ENCODE measurements at places on chromosomes 3 and 15.

DNA sequence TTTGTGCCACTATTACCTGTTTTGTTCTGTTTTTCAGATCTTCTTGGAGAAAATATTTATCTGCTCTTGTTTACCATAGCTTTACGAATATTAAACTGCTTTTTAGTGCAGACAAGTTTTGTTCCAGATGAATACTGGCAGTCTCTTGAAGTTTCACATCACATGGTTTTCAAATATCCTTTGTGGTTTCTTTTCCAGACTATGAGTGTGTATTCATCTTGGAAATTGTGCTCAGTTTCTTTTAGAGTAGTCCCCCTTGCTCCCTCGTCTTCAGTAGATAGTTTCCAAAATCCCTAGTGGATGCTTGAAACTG, 1.2 kb downstream of the PIGB start:
- no peak for DNase-seq

DNA sequence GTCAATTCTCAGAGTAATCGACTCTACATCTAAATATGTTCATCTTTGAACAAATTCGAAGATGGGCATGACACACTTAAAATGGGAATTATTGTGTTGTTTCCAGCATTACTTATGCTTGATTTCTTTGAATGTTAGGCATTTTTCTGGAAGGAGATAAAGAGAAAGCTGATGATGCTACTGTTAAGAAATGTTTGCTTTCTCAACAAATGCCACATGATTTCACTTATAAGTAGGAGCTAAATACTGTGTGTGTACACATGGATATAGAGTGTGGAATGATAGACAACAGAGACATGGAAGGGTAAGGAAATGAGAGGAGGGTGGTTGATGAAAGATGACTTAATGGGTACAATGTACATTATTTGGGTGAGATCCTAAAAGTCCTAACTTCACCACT, 400.9 kb downstream of the TBL1XR1 start:
- no peak for DNase-seq

- DNase-seq = no peak
These were observed 165.6 kb downstream of the ATP8B4 start for GRCh38 chr15:49953421-49953820.

DNA sequence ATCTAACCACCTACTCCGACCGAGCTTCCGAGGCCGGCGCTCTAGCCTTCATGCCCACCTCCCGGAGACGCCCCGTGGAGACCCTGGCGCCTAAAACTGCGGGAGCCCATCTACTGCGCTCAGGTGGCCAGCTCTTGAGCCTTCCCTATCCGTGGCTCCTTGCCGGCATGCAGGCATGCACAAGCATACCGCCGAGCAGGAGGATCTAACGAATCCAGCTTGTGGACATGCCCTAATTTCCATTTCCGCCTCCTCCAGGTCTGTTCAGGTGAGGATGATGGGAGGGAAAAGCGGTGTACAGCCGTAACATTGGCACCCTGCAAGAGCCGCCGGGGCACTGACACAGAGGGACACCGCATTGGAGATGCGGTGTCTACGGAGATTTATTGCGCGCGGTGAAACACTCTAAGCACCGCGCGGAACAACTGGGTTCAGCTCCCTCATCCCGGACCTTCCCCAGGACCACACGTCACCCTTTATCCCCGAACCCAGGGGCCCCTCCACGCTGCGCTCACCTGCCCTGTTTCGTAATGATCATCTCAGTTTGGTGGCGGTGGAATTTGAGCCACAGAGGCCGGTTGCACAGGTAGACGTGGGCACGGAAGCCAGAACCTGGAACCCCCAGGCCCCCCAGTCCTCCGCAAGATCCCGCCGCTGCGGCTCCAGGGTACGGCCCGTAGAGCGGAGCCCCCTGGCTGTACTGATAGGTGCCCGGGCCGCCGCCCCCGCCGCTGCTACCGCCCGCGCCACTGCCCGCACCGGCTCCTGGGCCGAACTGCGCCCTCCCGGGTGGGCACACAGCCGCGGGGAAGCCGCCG, 1.0 kb downstream of the EOMES start:
- peak; percentile 8 for DNase-seq

DNA sequence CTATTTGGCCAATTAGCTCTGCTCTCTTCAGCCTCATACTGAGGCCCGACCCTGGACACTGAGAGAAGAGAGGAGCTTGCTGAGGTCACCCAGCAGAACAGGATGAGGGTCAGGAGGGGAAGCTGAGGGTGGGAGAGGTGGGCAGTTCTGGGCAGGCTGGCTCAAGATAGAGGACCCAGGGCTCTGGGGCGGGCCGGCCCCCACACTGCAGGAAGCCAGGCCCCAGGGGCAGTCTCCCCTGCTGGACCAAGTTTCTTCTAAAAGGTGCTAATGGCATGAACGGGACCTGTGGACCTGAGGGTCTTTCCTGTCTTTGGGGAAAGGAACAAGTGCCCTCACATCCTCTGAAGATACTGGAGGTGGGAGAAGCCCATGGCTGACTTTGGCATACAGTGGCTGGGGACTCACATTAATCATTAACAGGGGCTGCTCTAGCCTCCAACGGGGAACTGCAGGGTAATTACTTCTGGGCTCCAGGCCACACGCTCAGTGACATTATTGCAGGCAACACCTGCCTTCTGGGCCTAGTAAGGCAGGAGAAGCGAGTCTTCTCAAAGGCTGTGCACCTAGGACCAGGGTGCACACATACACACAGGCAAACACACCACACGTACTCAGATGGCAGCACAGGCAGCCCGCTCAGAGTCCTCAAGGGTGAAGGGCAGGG, 10.6 kb downstream of the HCN4 start:
- no peak for DNase-seq

- no peak for DNase-seq
These were observed 79.8 kb upstream of the IGF1R start for GRCh38 chr15:98568382-98569017.

DNA sequence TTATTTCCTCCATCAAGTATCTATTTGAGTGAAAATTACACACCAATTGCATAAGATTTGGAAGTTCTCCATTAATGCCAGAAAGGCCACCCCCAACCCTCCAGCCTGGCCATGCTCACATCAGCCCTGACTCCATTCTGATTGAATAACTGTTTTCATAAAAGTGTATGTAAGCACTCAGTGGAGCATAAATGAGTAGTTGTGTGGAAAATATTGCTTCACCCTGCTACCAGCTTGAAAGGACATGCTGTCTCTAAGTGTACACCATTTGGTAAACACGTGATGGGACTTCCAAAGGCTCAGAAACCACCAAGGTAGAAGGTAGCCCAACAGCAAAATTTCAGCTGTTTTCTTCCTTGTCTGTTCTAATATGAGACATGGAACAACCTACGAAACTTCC, 393.8 kb downstream of the ZNF385D start:
- DNase-seq = no peak

DNA sequence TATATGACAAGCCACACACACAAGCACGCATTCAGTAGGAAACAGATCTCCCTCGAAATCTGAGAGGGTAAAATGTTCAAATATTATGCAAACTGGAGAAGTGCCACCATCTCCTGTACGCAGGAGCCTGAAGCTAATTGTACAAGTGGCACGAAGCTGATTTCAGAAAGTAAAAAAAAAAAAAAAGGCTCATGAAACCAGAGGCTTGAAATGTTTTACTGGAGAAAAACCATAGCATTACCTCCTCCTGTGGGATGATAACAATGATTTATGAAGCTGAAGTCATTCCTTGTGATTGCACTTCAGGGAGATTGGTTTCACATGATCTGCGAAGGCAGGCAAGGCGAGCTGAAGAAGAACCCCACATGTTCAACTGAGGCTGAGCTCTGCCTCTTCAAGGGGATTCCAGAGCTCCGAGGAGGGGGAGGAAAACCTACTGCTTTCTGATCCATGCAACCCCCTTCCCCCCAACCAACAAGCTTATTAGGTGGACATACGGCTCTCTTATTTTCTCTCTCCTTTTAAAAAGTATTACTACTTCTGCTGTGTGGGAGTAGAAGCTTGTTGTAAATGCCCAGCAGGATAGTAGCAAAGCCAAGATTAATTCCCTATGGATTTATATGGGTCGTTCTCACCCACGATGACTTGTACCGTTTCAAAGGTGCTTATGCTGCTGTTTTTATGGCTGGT, 101.1 kb downstream of the GREM1 start:
- no peak for DNase-seq

- no peak for DNase-seq
These were observed 415.5 kb upstream of the TPRG1 start for GRCh38 chr3:188756241-188756640.

DNA sequence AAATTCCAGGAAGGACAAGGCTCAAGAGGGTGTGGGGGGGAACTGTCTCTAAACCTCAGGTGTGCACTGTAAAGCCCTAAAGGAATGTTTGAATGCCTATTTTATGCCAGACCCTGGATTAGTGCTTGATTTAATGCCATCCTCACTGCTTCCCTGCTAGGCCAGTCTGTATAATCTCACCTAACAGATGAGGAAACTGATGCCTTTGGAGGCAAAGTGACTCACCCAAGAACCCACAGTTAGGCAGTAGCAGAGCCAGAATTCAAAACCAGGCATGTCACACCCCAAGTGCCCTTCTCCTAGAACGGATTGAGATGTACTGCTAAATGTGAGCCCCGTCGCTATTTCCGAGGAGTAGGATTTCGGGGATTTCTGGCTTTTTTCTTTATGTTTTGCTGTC, 7.8 kb downstream of the CAMK1 start:
- no peak for DNase-seq

- DNase-seq = no peak
These were observed 30.1 kb upstream of the TIMP4 start for GRCh38 chr3:12188681-12189287.

DNA sequence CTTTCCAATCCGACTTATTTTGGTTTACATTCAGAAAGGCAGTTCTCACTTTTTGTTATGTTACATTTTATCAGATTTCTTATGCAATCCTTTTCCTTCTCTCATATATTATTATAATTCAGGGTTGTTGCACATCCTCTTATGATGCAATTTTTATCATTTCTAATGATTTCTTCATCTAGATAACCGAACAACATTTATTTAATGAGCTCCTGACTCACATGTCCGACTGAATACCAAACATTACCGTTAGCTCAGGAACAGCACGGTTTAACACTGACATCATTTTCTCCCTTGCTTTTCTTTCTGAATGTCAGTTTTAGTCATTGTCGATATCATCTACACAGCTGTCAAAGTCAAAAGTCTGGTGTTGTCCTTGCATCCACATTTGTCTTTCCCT, 199.2 kb downstream of the BCHE start:
- no peak for DNase-seq

- no peak for DNase-seq
These were observed 70.9 kb downstream of the ANP32A start for GRCh38 chr15:68749793-68750192.

GRCh38 chr15:44145495-44145894, 49.6 kb downstream of the FRMD5 start:
- DNase-seq = no peak

GRCh38 chr3:59908701-59909100, 858.9 kb upstream of the CFAP20DC start:
- no peak for DNase-seq

- DNase-seq = no peak
These were observed 104.2 kb downstream of the CBLB start for GRCh38 chr3:105764378-105765307.

DNA sequence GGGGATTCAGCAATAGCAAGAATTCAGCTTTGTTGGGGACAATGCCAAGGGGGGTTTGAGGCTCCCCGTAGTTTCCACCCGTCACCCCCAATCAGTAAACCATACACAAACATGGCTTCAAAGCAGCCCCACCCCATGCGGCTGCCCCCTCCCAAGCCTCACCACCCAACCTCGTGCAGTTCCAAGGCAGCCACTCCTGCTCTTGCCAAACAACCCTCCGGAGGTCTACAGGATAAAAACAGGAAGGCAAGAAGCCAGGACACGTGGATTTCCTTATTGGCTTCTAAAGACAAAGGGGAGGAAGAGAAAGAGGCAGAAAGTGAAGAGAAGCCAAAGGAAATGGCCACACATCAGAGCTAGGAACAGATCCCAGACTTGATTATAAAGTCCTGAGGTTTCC, 121.1 kb downstream of the SHQ1 start:
- no peak for DNase-seq

GRCh38 chr3:114361391-114361790, 67.6 kb downstream of the TIGIT start:
- DNase-seq = no peak

DNA sequence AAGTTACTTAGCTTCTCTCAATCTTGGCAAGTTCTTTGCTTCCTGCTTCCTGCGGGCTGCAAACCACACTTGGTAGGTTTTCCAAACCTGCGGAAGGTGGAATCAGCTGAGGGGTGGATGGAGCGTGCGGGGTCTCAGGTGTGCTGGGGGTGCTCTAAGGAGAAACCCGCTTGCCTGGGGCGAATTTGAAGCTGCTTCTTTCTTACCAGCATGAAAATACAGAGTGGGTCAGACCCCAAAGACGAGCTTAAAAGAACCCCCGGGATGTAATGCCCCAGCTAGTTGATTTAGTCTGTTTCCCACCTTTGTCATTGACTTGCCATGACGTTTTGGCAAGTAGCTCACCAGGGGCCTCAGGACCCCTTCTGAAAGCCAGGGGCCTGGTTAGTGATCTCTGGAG, 28.8 kb upstream of the CORO2B start:
- DNase-seq = no peak

- no peak for DNase-seq
These were observed 7.7 kb downstream of the BCL6 start for GRCh38 chr3:187737368-187738070.

- DNase-seq = no peak
These were observed 34.4 kb downstream of the SUCLG2 start for GRCh38 chr3:67619991-67620390.

DNA sequence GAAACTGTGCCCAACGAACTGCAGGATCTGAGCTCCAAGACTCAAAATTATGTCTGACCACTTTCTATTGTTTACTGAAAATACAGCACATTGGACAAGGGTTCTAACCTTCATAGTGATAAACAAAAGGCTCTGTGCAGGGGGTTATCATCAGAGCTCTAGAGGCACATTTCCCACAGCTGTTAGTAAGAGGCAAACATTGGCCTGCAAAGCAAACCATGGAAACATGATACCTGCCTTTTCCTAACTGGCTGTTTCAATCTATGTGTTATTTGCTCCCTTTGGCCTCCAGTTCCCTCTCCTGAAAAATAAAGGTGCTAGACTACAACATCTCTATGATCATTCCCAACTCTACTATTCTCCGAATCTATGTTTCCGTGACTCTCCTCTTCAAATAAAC, 159.7 kb upstream of the ARHGEF26 start:
- DNase-seq = no peak

GRCh38 chr3:61425356-61425755, 136.0 kb upstream of the PTPRG start:
- no peak for DNase-seq

GRCh38 chr3:11556851-11557644, 86.7 kb downstream of the VGLL4 start:
- DNase-seq = no peak

GRCh38 chr3:85185495-85185894, 226.7 kb downstream of the CADM2 start:
- no peak for DNase-seq

DNA sequence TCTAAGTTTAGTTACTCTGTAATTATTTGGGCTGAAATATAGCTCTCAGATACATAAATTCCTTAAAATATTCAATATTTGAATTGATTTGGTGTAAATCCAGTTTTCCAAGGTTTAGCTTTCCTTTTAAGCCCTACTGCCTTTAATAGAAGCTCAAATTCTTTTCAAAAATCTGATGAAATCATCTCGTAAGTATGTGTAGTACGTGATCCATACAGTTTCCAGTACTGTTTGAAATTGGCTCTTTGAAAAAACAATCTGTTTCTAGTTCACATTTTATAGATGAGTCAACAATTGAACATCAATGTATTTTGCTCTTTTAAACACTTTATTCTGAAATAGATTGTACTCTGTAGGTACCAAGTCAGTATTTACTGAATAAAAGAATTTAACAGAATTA, 84.2 kb downstream of the LRRC49 start:
- no peak for DNase-seq
